ENCODE measurements at places on chromosomes 16 and 17. TPM values are rescaled to one million over a fixed set of nuclear protein-coding genes. Genes with fewer than 3 reads are reported as not detected.

GRCh38 chr16:5580296-5580695, 482.7 kb upstream of the EEF2KMT start:
- no peak overlapping the region for H3K4me3 ChIP-seq
- H3K27ac ChIP-seq: no peak overlapping the region
- H3K4me1 ChIP-seq: no peaks in the 10 kb centered on the region
- no peaks in the 10 kb centered on the region for H3K27me3 ChIP-seq
- DNase-seq: no peak
- H3K36me3 ChIP-seq: no peaks in the 10 kb centered on the region

DNA sequence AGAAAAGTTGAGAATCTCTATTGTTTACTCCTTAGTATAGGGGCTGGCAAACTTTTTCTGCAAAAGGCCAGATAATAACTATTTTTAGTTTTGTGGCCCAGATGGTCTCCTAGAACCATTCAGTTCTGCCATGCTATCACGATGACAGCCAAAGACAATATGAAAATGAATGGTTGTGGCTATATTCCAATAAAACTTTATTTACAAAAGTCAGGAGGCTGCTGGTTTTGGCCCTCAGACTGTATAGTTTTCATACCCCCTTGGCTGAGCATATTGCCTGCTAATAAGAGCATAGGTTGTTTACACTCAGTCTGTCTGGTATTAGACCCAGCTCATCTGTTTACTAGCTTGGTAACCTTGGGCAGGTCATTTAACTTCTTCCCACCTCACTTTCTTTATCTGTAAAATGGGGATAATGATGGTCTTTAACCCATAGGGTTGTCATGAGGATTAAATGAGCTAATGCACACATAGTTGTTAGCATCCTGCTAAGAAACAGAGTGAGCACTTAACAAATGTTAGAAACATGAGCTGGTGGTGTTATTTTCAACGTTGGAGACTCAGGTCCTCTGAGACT, 156.3 kb downstream of the MSI2 start:
- no peaks in the 10 kb centered on the region for H3K36me3 ChIP-seq
- DNase-seq: no peak
- no peak overlapping the region for H3K4me3 ChIP-seq
- H3K27ac ChIP-seq: no peak overlapping the region
- H3K4me1 ChIP-seq: no peaks in the 10 kb centered on the region
- H3K27me3 ChIP-seq: no peaks in the 10 kb centered on the region

DNA sequence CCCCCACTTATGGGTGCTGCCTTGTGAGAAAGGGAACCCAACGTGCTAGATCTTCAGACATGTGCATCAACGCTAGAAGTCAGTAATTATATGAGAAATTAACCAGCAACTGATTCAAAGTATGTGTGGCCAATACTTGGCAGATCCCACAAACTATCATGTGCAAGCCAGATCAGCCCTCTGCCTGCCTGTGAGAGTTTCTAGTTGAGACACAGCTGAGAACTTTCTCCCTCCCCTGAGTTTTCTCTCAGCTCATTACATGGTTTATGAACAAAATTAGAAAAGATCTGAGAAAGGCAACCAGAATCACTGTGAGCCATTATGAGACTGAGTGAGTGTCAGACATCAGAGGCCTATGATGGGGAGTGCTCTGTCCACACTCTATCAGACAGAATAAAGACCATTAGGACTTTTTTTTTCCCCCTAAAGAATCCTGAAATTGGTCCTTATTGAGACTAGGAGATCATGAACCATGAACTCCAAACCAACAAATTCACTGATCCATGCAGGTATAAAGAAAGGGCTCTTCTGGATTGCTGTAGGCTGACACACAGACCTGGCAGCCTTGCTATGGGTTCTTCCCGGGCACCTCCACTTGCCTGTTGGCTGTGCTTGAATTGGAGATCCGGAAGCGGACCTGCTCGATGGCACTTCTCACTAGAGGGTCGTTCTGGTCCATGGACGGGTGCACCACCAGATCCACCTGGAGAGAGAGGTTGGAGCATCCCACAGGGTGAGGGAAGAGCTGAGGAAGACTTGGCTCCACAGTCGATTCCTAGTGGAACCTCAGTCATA, 51.5 kb downstream of the GTF3C1 start:
- DNase-seq: no peak
- H3K4me1 ChIP-seq: peaks cover 12% of the 10 kb centered on the region
- H3K4me3 ChIP-seq: no peak overlapping the region
- peaks cover 100% of the 10 kb centered on the region for H3K36me3 ChIP-seq
- H3K27me3 ChIP-seq: no peaks in the 10 kb centered on the region

DNA sequence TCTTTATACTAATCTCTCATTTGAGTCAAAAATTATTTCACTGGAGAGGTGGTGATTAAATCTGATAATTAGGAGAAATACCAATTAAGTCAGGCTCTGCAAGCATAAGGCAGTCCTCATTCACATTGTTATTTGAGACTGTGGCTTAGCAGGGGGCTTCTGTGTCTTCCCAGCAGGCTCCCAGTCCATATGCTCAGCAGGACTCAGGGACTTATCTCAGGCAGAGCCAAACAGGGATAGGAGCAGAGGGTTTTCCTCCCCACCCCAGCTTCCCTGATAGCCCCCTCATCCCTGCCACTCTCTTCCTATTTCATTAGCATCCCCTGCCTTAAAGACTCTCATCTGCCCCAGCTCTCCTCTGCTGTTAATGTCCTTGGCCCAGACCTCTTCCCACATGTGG, 104.3 kb upstream of the DNAH9 start:
- DNase-seq: no peak
- no peaks in the 10 kb centered on the region for H3K27me3 ChIP-seq
- no peak overlapping the region for H3K4me3 ChIP-seq
- H3K36me3 ChIP-seq: no peaks in the 10 kb centered on the region

GRCh38 chr17:80443498-80443897, 28.5 kb downstream of the ENDOV start:
- no peak overlapping the region for H3K27ac ChIP-seq
- no peaks in the 10 kb centered on the region for H3K27me3 ChIP-seq
- H3K4me3 ChIP-seq: no peak overlapping the region
- no peaks in the 10 kb centered on the region for H3K36me3 ChIP-seq
- no peak for DNase-seq

- no peaks in the 10 kb centered on the region for H3K27me3 ChIP-seq
- no peaks in the 10 kb centered on the region for H3K36me3 ChIP-seq
- peaks cover 35% of the 10 kb centered on the region for H3K4me1 ChIP-seq
- no peak for DNase-seq
Observed at GRCh38 chr16:47469227-47469626, 8.1 kb downstream of the PHKB start.

GRCh38 chr16:70635336-70636016, 10.9 kb upstream of the IL34 start:
- no peak overlapping the region for H3K4me3 ChIP-seq
- H3K27me3 ChIP-seq: no peaks in the 10 kb centered on the region
- DNase-seq: peak; percentile 27
- no peak overlapping the region for H3K27ac ChIP-seq
- H3K36me3 ChIP-seq: no peaks in the 10 kb centered on the region
- no peaks in the 10 kb centered on the region for H3K4me1 ChIP-seq

- no peak overlapping the region for H3K4me3 ChIP-seq
- no peak overlapping the region for H3K27ac ChIP-seq
- DNase-seq: no peak
- H3K27me3 ChIP-seq: peaks cover 4% of the 10 kb centered on the region
- H3K36me3 ChIP-seq: no peaks in the 10 kb centered on the region
- no peaks in the 10 kb centered on the region for H3K4me1 ChIP-seq
Observed at GRCh38 chr17:11074451-11074850, 166.6 kb upstream of the SHISA6 start.

- DNase-seq: no peak
- no peak overlapping the region for H3K4me3 ChIP-seq
- peaks cover 15% of the 10 kb centered on the region for H3K27me3 ChIP-seq
- no peak overlapping the region for H3K27ac ChIP-seq
- peaks cover 8% of the 10 kb centered on the region for H3K4me1 ChIP-seq
Observed at GRCh38 chr17:39759204-39759603, 21.5 kb downstream of the GRB7 start.

The PER1 gene
- 75.7 TPM for total RNA-seq

DNA sequence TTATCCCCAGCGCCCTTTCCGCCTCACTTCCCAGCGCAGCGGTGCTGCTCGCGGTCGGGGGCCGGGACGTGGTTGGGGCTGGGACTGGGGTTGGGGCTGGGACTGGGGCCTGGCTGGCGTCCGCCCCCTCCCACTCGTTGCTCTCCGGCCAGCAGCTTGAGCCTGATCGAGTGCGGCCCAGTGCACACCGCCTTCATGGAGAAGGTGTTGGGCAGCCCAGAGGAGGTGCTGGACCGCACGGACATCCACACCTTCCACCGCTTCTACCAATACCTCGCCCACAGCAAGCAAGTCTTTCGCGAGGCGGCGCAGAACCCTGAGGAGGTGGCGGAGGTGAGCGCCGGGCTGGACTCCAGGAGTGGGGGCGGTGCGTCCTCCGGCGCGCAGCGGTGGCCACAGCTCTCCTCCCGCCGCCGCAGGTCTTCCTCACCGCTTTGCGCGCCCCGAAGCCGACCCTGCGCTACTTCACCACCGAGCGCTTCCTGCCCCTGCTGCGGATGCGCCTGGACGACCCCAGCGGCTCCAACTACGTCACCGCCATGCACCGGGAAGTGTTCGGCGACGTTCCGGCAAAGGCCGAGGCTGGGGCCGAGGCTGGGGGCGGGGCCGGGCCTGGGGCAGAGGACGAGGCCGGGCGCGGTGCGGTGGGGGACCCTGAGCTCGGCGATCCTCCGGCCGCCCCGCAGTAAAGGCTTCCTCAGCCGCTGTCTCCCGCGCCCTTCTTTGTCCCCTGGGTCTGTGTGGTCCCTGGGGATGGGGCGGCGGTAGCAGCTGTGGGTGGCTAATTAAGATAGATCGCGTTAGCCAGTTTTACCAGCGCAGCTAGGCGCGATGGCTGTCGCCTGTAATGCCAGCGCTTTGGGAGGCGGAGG, 1.8 kb downstream of the HSD17B1 start:
- peak overlapping the region; percentile 97 for H3K27ac ChIP-seq
- H3K4me1 ChIP-seq: peaks cover 25% of the 10 kb centered on the region
- no peaks in the 10 kb centered on the region for H3K36me3 ChIP-seq
- peak; percentile 89 for DNase-seq
- no peaks in the 10 kb centered on the region for H3K27me3 ChIP-seq
- peak overlapping the region; percentile 85 for H3K4me3 ChIP-seq

DNA sequence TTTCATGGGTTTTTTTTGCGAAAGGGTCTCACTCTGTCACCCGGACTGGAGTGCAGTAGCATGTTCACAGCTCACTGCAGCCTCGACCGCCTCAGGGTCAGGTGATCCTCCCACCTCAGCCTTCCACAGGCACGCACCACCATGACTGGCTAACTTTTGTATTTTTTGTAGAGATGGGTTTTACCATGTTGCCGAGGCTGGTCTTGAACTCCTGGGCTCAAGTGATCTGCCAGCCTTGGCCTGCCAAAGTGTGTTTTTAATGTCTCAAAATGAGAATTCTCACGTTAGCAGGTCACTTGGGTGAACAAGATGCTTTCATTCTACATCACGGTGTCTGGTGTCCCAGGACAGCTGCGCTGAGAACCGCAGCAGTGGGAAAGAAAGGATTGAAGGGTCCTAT, 3.2 kb downstream of the FBXO31 start:
- H3K36me3 ChIP-seq: no peaks in the 10 kb centered on the region
- H3K4me1 ChIP-seq: peaks cover 60% of the 10 kb centered on the region

The RNF166 gene
- total RNA-seq: 13.7 TPM

- H3K4me1 ChIP-seq: no peaks in the 10 kb centered on the region
- peaks cover 24% of the 10 kb centered on the region for H3K27me3 ChIP-seq
- no peak for DNase-seq
- H3K36me3 ChIP-seq: no peaks in the 10 kb centered on the region
- no peak overlapping the region for H3K27ac ChIP-seq
Observed at GRCh38 chr16:31260136-31260931, 559 bp downstream of the ITGAM start.

DNA sequence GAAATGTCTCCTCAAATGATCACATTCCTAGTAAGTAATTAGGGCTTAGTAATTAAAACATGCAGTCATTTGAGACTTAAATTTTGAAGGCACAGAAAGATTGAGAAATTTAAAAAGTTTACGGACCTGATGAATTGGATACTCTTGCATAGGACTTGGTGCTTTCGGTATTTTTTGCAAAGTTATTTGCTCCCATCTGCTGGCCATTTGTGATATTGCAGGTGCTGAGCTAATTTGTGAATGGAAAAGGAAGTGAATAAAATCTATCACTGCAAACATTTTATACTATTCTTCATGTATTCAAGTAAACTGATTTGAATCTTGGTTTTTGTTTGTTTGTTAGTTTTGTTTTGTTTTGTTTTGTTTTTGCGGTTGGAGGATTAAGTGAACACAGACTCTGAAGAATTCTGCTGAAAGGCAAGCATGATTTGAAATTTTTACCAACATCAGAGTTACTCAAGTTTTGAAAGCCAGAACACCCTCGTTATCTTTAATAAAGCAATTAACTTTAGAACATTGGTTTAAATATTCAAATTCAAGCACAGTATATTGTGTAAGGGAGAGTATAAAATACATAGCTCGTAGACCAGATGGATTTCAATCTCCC, 689.5 kb upstream of the RBFOX1 start:
- H3K4me1 ChIP-seq: no peaks in the 10 kb centered on the region
- no peak overlapping the region for H3K27ac ChIP-seq
- peaks cover 53% of the 10 kb centered on the region for H3K27me3 ChIP-seq

GRCh38 chr17:66415366-66416206, 113.2 kb downstream of the PRKCA start:
- H3K36me3 ChIP-seq: no peaks in the 10 kb centered on the region
- no peak overlapping the region for H3K4me3 ChIP-seq
- H3K27ac ChIP-seq: no peak overlapping the region
- no peaks in the 10 kb centered on the region for H3K4me1 ChIP-seq
- no peak for DNase-seq
- no peaks in the 10 kb centered on the region for H3K27me3 ChIP-seq

The CDYL2 gene
- total RNA-seq: 5.3 TPM

All from heart right ventricle (tissue), 16 donors.